GM23338 (cell line): ENCODE measurements at places on chromosomes 16 and 17.
A peak's percentile ranks its signal among the peaks of the same experiment; 100 is the strongest.

DNA sequence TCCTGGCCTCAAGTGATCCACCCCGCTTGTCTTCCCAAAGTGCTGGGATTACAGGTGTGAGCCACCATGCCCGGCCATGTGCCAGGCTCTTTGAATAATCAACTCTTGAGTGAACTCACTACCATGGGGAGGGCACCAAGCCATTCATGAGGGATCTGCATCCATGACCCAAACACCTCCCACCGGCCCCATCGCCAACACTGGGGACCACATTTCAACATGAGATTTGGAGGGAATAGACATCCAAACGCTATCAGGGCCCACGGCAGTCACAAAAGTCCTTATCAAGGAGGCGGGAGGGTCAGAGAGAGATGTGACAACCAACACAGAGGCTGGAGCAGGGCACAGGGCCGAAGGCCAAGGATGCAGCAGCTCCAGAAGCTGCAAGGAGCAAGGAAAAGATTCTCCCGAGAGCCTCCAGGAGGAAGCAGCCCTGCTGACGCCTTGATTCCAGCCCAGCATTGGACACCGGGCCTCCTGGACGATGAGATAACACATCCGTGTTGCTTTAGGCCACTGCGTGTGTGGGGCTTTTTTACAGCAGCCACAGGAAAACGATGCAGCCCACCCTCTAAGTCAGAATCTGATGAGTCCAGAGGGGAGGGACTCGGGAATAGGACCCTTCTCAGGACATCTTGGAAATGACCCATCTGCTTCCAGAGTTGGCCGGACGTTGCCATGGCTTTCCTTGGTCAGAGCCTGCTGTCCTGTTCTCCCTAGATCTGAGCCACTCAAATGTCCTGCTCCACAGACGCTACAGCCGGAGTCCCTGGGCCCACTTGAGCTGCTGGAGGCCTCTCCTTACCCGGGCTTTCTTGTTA lies 47.3 kb upstream of the CMIP start:
- no peak for DNase-seq

GRCh38 chr16:1933097-1933661 lies 9.8 kb downstream of the MSRB1 start:
- DNase-seq, result no peak

GRCh38 chr17:76988796-76989195 lies 120.6 kb downstream of the MGAT5B start:
- DNase-seq, result no peak

DNA sequence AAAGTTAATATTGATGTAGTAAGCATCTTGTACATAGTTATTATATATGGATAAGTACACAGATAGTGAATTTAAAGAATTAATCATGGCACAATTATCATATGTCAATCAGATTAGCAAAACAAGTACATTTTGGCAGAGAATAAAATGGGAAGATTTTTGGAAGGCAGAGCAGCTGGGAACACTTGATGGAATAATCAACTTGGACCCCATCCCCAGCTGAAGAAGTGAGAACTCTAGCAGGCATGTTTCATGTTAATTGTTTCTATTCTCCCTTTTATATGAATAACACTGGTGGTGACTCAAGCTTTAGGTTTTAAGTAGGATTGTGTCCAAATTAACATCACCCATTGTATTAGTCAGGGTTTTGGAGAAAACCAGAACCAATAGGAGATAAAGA lies 198.7 kb downstream of the KCNJ2 start:
- no peak for DNase-seq

DNA sequence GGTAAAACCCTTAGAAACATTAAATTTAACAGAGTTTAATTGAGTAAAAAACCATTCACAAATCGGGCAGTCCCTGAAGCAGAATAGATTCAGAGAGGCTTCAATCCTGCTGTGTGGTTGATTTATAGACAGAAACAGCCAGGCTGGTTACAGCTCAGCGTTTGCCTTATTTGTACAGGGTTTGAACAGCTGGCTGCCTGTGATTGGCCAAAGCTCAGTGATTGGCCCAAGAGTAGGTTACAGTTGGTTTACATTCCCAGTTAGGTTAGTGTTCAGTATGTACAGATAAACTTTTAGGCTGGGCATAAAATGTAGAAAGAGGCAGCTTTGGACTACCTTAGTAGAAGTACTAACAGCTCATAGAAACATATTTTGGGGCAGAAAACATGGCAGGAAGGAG lies 210.4 kb upstream of the ELAC2 start:
- DNase-seq, result no peak

GRCh38 chr17:65523411-65523810 lies 38.0 kb downstream of the AXIN2 start:
- DNase-seq, result no peak

DNA sequence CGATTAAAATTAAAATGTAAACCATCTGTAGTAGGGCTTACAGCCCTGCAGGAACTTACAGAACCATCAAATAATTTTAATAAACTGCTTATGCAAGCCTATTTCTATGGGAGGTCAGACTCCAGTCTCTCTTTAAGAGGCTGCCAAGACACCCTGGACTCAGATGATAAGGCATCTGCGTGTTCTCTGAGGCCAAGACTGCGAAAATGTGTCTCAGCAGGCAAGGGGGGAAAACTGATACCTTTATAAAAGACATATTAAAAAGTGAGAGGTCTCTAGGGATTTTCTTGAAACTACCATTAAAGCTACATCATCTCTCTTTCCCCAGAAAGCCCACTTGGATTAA lies 32.2 kb downstream of the MPHOSPH6 start:
- no peak for DNase-seq

GRCh38 chr16:17803625-17804410 lies 333.1 kb upstream of the XYLT1 start:
- DNase-seq, result no peak

- DNase-seq, result peak; percentile 96
These were observed 9.3 kb downstream of the CORO6 start for GRCh38 chr17:29613352-29613837.

DNA sequence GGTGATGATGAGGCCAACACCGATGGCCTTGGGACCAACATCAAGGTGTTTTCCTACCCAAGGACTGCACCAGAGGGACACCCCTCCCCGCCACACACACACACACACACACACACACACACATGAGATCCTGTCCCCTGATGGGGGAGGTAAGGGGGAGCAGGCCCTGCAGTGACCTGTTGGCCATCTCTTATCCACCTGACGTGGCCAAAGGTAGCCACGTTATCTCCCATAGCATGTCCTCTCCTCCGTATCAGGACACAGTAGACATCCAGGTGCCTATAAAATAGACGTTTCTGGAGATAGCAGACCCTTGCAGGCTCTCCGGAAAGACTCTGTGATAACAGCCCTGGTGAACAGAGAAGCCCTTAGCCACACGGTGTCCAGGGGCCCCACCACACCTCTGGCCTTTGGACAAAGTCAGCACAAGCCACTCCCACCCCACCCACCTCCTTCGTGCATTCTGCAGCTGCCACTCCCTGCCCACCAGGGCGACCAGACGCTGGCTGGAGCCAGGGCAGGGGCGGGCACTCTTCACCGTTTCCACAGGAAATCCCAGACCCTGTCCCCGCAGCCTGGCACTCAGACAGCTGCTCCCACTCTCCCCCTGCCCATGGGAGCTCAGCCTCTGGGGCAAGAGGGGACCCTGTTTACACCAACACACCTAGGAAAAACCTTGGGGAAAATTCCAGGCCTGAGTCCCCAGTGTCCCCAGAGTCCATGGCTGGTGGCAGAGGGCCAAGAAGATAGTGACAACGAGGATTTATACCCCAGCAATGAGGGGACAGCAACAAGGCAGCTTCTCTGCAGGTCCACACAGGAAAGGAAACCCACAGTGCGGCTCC lies 15.4 kb upstream of the ENPP7 start:
- no peak for DNase-seq
